ENCODE measurements at places on chromosomes 7 and 10.

GRCh38 chr10:65125212-65125611 lies 1604.0 kb downstream of the REEP3 start:
- DNase-seq: no peak

- no peak for DNase-seq
Observed at GRCh38 chr7:26490640-26491624, 199.3 kb downstream of the SNX10 start.

- DNase-seq: no peak
Observed at GRCh38 chr7:71538210-71538609, 406.3 kb downstream of the GALNT17 start.

GRCh38 chr10:12797471-12798262 lies 203.8 kb downstream of the CCDC3 start:
- no peak for DNase-seq

- DNase-seq: no peak
Observed at GRCh38 chr10:14184841-14185315, 145.8 kb downstream of the FRMD4A start.

DNA sequence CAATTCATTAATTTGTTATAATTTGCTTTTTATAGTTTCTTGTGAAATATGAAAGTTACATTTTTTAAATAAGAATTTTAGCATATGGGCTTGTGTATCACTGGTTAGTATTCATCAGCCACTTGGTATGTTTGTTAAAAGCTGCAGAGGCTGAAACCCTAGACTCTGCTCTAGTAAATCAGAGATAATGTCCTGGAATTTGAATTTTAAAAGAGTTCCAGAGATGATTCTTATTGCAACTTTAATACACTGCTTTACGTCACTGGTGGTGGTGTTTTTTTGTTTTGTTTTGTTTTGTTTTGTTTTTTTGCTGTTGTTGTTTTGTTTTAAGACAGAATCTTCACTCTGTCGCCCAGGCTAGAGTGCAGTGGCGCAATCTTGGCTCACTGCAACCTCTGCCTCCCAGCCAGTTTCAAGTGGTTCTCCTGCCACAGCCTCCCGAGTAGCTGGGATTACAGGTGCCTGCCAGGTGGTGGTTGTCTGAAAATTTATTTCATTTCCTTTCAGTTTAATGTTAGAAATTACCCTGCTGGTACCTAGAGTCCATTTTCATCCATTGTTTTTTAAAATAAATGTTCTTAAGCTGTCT lies 43.8 kb downstream of the PTPN12 start:
- DNase-seq: no peak

DNA sequence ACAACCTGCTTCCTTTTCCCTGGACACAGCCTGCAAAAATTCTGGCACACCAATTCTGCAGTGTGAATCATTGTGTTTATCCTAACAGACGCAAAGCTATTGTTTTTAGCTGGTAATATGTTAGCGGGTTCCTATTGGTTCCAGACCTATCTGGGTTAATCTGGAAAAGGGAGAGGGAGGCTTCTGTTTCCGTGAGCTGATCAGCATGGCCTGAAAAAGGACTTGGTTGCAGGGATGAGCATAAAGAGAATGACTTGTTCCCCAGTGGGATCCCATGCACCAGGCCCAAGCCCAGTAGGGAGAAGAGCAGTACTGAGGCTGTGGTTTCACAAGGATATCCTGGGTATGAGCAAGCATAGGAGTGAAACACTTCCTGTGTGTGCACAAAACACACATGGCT lies 78.4 kb downstream of the PDE1C start:
- DNase-seq: no peak

DNA sequence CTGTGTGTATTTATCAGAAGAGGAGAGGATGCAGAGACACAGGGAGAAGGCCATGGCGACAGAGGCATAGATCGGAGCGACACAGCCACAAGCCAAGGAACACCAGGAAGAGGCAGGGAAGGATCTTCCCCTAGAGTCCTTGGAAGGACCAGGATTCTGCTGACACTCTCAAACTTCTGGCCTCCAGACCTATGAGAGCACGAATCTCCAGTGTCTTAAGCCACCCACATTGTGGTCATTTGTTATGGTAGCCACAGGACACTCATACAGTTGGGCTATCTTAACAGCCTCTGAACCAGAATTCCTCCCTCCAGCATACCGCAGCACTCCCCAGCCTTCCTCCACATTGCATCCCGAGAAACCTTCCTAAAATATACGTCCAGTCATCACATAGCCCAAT lies 367.0 kb upstream of the MGMT start:
- no peak for DNase-seq

- no peak for DNase-seq
Observed at GRCh38 chr7:25864511-25864910, 287.5 kb upstream of the NFE2L3 start.

Measured in stimulated activated CD8-positive, alpha-beta memory T cell treated with anti-CD3 and anti-CD28 coated beads, Interleukin-4, amount 100 ng/mL, for 1 hour (primary cell).